Stimulated activated CD4-positive, alpha-beta T cell treated with anti-CD3 and anti-CD28 coated beads, Interleukin-12 subunit alpha, Interleukin-12 subunit beta, amount 100 ng/mL, for 24 hours (primary cell): ENCODE measurements at places on chromosomes 12 and 14.

DNA sequence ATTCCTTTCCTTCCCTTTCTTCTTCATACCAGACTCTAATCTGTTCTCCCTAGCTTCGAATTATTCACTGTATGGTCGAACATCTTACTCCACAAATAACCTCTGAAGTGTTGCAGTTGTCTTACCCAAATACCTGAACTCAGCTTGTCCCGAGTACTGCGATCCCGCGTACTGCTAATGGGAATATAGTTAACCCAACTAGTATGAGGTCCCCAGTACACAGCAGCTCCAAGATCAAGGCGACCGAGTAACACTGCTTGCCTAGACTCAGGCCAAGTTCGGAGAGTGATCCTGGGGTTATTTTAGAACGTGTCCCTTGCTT, 462 bp upstream of the ETNK1 start:
- no peak for DNase-seq

DNA sequence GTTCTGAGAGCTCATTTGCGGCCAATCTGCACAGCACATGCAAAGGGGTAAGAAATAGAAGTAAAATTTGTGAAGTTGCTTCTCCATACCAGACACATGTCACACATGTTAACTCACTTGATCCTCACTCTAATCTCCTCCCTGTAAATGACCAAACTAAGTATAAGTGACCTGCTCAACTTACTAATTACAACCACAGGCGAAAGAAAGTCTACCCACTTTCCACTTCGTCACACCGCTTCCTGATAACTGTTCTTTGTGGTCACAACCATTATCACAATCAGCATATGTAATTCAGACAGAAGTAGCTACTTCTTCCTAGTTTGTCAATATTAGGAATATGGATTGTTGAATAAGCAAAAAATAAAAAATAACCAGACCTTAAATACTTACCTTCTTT, 293.7 kb upstream of the CLEC14A start:
- no peak for DNase-seq

GRCh38 chr14:87076146-87076545, 916.8 kb downstream of the GALC start:
- no peak for DNase-seq

DNA sequence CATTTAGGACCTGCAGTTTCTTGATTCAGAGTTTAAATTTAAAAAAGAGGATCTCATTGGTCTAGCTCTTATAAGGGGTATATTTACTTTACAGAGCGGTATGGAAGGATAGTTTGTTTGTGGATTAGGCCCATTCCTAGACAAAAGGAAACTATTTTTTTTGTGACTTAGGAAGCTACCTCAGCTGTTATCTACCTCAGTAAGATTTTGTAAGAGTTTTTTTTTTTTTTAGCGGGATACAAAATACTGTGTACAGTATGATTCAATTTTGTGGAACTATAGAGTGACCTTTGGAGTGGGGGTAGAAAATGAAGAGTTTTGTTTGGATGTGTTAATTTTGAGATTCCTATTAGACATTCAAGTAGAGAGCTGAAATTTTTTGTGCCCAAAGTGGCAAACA, 104.6 kb upstream of the ATF1 start:
- no peak for DNase-seq

DNA sequence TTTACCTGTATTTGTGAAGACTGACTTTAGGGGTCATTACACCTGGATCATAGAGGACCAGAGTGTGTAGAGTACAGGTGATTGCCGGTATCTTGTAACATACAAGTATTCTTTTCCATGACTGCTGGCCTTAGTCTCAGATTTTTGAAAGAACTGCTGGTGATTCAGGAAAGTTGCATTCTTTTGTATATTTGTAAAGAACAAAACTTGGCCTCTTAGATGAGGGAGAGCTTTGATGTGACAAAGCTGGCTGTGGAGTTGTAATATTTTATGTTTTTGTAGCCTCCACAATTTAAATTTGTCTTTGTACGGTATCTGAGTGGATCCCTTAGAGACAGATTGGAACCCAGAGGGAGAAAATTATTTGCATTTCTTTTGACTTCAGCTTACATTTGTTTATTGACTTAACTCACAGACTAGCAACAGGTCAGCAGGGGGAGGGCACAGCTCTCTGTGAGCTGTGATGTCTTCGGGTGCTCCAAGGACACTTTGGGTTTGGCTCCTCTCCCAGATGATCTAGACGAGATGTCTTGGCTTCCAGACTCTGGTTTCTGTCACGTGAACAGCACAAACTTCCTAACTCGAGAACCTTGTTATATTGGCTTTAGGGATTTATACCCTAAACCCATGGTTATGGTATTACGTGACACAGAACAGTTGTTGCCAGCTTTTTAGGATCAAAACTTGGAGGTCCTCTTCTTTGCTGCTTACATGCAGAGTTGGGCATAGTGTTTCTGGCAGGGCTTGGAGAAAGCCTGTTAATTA, 65.9 kb downstream of the DAAM1 start:
- DNase-seq = no peak

DNA sequence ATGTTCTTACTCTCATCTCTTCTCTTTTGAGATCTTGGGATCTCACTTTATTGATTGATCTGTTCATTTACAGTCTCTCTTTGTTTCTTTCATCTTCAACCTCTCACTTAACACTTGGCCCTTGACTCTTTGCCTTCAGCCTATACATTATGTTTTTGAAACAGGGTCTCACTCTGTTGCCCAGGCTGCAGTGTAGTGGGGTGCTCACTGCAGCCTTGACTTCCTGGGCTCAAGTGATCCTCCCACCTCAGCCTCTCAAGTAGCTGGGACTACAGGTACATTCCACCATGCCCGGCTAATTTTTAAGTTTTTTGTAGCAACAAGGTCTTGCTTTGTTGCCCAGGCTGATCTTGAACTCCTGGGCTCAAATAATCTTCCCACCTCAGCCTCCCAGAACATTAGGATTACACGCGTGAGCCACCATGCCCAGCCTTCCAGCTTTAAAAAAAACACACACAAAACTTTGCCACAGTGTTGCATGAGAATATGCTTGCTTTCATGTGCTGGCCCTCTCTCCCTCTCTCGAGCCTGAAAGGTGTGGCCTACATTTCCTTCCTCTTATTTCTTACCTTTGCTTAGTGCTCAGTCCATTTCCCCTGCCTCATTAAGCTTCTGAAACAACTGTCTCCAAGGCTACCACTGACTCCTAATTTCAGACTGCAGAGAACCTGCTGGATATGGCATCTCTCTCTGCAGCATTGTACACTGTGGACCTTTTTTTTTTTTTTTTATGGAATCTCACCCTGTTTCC, 9.9 kb downstream of the DIP2B start:
- no peak for DNase-seq

GRCh38 chr14:56063131-56063530, 55.1 kb upstream of the PELI2 start:
- DNase-seq = no peak

- no peak for DNase-seq
These were observed 30.7 kb downstream of the VWF start for GRCh38 chr12:6093764-6094163.

GRCh38 chr12:92416385-92416812, 270.8 kb upstream of the BTG1 start:
- DNase-seq = no peak

- DNase-seq = peak; percentile 49
These were observed 10.7 kb upstream of the FKBP4 start for GRCh38 chr12:2783936-2784600.

DNA sequence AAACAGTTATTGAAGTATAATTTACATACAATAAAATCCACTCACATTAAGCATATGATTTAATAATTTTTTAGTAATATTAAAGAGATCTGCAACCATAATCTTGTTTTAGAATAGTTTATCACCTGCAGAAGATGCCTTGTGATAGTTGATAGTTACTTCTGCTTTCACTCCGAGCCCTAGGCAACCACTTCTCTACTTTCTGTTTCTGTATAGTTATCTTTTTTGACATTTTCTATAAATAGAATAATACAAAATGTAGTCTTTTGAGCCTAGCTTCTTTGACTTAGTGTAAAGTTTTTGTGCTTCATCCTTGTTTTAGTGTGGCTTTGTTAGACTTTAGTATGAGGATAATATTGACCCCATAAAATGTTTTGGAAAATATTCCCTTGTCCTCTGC, 111.0 kb downstream of the MNAT1 start:
- DNase-seq = no peak

- no peak for DNase-seq
These were observed 45.3 kb downstream of the R3HDM2 start for GRCh38 chr12:57385586-57385985.

DNA sequence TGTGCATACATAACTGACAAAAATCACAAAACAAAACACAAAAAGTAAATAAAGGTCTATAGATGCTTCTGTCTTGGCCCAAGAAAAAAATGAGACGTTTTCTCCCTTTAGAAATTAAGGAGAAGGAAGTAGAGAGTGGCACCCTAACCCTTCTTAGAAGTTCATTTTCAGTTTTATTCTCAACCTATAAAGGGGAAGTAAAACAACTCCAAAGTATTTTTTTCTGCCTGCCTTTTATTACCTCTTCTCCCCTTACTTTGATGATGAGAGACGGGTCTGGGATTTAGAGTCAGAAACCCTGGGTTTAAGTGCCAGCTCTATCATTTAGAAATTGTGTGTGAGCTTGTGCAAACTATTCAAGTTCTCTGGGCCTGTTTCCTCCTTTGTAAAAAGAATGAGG, 2.8 kb downstream of the PRIM1 start:
- DNase-seq = no peak

DNA sequence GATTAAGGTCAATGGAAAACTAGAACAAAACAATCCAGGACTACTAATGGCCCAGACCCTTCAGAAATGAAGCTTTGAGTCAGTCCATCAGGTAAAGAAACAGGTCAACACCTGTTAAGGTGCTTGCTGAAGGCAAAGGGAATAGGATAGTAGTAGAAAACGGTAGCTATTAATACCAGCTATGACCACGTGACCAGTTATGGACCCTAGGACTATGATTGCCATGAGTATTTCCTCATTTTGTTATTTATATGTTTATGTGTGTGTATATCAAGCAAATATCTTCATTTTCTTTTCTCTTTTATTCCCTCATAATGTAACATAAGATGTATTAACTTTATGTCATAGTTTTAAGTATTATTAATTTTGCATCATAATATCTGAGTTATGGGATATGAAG, 25.6 kb downstream of the FKBP11 start:
- DNase-seq = no peak

GRCh38 chr12:31321186-31321896, 4.6 kb downstream of the SINHCAF start:
- no peak for DNase-seq

DNA sequence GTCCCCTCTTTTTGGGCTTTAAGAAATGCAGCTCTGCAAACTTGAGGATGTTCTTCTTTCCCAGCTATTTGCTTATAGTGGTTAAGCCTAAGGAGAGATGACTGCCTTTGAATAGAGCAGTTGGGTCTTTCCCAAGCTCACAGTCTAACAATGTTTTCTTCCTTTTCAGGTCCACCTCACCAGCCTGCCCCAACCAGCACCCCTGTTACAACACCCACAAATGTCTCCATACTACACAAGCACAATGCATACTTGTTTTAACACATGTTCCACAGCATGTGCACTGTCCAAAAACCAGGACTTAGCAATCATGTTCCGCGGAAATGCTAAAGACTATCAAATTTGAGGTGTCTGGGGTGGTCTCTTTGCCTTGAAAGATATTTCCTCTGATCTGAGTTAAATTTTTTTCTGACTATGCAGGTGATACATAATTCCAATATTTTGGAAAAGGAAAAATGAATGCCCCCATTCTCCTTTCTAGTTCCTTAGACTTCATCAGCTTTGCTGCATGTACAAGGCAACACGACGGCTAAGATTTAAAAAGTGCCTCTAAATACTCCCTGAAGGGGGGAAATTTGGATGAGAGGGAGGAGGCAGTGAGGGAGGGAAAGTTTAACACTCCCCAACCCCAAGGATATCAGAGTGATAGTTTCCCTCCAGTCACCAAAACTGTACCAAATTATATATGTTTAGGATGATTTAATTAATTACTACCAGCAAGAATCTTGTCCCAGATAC, 6.6 kb upstream of the HOXC13 start:
- no peak for DNase-seq

- no peak for DNase-seq
These were observed 123.7 kb downstream of the DAD1 start for GRCh38 chr14:22465201-22465840.

DNA sequence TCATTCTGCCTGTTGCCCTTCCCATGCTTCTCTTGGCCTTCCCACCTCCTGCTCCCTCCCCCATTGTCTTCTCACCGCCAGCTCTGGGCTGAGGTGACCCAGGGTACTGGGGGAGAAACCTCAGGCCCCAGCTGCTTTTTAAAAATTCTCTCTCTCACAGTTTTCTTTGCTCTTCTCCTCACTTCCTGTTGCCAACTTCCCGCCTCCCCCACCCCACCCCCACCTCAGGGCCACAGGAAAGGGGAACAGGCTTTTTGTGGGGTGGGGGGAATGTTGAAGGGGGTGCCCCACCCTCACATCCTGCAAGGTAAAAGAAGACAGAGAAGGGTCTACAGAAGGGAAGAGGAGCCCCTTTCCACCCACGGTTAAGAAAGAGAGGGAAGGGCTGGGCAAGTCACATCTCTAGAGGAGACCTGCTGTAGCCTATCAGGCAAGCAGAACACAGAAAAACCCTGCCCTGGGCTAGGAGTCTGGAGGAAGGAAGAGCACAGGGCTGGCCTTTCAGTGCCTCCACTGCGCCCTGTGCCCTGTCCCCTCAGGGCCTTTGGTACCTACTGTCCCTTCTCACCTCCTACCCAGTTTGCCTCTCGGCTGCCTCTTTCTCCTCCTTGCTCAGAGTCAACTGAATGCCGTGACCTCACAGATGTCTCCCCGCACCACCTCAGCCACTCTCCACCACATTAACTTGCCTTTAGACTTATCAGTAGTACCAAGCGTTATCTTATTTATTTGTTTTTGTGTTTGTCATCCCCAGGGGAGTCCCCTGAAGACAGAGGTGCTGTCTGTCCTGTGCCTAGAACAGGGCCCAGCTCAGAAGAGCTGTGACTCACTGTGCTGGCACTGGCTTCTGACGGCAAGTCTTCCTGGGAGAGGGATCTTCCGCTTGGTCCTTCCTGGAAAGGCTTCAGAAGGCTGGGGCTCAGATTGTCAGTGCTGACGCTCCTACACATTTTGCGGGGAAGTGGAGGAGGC, 1.7 kb downstream of the ARHGAP9 start:
- no peak for DNase-seq

DNA sequence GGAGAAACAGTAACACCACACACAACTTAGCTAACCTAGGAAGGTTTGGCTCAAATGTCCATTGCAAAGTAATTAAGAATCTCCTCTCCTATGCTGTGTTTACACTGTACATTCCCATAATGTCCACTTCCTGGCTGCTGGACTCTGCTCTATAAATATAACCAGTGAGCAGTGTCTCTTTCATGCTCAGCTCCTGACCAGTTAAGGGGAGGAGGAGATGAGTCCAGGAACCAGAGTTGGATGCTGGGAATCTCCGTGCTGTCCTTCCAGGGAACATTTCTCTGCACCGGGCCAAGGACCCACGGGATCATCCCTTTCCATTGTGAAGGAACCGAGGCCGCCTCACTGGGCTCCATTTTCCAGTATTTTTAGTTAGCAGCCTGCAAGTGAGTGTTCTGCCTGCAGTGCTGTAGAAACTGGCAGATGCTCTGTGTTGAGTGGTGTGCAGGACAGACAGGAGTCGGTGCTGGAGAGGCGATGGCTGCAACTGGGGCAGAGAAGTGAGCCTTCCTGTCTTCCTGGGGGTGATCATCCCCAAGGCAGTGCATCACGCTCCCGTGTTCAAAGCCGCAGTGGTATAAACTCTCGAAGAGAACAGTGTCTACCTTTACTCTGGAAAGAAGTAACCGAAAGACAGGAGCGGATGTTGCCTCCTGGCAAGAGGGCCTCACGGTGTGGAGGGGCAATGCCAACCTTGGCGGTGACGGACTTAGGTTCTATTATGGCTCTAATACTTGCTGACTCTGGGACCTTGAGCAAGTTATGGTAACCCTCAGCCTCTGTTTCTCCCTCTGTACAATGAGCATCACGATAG, 195.5 kb downstream of the CACNA1C start:
- no peak for DNase-seq
